ENCODE measurements at places on chromosomes 2 and 18.

- no peak for DNase-seq
Measured at GRCh38 chr2:1728821-1729220, 15.5 kb downstream of the PXDN start.

DNA sequence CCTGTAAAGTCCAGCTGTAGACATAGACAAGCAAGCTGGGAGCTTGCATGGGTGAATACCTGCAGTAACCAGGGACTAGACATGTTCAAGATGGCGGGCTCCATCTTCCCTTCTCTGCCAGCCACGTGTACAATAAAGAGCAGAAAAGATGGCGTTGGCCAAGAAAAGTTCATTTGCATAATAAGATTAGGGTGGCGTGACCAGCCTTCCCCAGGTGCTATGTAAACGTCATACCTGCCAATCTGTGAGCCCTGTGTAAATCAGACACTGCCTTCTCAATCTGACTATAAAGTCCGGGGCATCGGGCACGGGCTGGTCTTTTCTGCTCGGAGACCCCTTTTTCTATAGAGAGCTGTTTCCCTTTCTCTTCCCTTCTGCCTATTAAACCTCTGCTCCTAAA lies 101.6 kb upstream of the XPO1 start:
- DNase-seq, result no peak

DNA sequence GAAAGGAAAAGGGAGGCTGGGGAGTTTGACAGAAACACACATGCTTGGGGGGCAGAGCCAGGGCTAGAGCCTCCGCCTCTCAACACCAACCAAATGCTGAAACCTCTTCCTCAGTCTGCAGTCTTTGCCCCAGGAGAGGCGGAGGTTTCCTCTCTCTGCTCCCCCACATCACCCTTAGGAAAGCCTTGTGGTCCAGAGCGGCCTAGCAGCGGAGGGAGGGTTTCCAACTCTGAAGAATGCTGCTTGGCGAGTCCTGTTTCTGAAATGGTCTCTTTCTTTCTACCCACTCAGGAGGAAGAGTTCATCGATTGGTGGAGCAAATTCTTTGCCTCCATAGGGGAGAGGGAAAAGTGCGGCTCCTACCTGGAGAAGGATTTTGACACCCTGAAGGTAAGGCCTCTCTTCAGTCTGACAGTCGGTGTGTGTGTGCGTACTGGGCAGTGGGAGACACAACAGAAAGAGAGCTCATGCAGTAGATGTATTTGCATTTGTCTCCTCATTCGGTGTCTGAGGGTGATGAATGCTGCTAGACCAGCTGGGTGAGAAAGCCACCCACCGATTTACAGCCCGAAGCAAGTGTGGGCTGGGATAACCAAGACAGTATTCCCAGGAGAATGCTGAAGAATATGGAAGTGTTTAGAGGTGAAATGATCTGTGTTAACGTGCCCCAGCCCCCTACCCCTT lies 190.5 kb downstream of the DYSF start:
- DNase-seq, result no peak

DNA sequence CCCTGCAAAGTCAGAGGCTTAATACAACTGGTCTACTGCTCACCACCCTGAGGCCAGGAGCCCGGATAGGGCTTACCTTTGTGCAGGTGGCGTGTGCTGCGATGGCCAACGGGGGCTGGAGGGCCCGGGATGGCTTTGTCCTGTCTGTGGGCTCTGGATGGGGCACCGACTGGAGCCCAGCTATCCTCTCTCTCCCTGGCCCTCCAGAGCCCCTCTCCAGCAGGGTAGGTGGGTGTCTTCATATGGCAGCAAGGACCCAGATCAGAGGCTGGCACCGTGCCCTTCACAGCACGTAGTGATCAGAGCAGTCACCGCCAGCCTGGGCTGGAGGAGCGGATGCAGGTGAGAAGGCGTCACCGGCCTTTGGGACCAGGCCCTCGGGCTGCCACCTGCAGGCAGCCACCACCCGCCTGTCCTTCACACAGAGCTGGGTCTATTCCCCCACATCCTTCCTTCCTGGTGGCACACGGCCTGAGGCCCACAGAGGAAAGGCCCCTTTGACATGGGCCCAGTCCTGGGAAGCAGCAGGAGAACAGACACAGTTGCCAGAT lies 232.1 kb downstream of the EIPR1 start:
- DNase-seq, result no peak

DNA sequence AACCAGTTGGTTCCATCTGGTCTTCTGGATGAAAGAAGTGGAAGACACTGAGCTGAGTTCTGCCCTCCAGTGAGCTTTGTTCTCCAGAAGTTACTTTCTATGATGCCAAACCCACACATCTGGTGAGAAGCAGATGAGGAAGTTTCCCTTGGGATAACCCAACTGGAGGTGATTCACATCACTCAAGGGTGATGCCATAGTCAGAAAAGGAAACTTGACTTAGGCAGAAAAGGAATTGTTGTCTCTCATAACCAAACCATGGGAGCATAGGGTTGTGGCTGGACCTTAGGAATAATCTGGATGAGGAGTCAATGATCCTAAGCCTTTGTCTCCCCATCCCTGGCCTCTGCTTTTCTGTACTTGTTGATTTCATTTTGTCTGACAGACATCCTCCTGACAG lies 43.7 kb downstream of the CDC42EP3 start:
- DNase-seq, result no peak

DNA sequence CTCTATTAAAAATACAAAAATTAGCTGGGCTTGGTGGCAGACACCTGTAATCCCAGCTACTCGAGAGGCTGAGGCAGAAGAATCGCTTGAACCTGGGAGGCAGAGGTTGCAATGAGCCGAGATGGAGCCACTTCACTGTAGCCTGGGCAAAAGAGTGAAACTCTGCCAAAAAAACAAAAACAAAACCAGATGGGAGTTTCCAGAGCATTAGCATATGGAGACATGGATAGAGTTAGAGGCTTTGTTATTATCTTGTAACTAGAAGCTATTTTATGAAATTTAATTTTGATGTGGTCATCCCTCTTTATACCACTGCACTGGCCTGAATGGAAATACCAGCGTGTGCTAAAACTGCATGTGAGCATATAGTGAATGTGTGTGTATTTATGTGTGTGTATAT lies 58.9 kb downstream of the TRAPPC8 start:
- DNase-seq, result no peak

GRCh38 chr18:13216711-13217465 lies 1.7 kb upstream of the LDLRAD4 start:
- no peak for DNase-seq

DNA sequence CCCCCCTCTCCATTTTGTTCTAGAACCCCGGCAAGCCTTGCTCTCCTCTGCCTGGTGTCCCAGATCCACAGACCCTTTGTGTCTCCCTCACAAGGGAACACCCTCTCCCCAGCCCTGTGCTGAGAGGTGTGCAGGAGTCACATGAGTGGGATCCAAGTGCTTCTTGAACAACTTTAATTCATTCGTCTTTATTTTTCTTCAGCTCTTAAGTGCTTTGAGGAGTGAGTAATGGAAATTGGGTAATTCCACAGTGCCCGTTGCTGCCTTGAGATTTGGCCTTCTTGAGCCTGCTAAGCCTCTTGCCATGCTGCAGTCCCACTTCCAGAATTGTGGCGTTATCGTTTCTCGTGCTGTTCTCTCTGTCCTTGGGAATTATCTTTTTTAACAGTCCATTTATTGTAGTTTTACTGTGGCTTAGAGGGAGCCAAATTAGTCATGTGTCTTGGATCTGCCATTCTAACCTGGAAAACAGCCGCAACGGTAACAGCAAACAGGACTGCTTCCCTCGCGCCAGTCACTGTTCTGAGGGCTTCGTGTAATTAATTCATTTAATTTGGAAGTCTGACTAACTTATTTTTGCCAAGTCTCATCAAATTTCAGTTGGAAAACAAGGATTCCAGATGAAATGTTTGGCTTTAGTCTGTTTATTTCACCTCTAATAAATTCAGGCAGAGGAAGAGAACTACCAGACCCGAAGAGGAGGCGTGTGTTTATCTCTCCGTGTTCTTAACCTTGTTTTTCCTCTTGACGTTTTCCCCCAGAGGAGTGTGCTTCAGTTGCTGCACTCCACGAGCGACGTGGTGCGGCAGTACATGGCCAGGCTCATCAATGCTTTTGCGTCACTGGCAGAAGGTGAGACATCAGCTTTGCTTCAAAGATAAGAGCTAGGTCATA lies 72.0 kb downstream of the ARMC9 start:
- no peak for DNase-seq
